Aorta (tissue), 5 donors: ENCODE measurements at places on chromosomes 2 and 18. TPM values are rescaled to one million over a fixed set of nuclear protein-coding genes. Genes with fewer than 3 reads are reported as not detected.

Gene RNU2-63P
- total RNA-seq: not detected

DNA sequence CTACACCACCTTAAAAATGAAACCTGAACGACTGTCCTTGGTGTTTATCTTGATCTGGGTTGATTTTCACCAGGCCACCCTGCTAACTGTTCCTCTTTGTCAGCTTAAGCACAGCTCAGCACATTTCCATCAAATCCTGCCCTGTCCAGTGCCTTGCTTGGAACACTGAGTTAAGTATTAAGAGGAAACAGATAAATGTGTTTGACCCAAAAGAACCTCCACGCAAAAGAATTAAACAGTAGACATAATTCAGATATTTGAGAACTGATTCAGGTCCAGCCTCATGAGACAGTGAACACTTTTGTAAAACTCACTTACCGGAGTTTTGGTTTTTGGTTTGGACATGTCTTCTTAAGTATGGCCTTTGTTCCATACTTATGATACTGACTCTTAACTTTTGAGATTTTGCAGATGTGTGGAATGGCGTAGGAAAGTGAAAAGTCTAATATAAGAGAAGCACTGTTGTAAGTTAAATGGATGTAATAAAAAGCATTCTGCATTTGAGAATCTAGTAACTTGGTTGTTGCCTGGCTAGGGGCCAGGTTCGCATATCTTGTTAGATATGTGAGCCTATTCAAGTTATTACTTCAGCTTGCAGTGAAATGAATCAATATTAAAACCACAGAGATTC is 88.9 kb upstream of the SERPINE2 start:
- H3K27ac ChIP-seq: no peak overlapping the region
- H3K4me1 ChIP-seq: no peaks in the 10 kb centered on the region
- DNase-seq: no peak
- H3K27me3 ChIP-seq: no peaks in the 10 kb centered on the region
- no peak overlapping the region for H3K4me3 ChIP-seq

DNA sequence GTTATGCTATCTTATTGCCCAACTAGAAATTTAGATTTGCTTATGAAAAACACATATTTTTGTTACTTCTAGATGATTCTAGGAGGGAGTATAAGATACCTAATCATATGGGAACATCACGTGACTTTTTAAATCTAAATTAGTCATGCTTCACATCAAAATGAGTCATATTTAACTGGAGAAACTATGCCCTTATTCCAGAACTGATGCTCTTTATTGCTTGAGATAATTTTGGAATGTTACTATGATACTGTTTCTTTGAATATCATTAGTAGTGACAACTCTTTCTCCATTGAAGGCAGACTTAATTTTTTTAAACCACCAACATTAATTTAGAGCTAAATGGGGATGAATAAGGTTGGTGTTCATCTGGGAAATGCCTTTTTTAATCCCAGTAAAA is 19.9 kb upstream of the ELAC1 start:
- no peak overlapping the region for H3K27ac ChIP-seq
- no peak overlapping the region for H3K4me3 ChIP-seq
- no peak for DNase-seq
- no peaks in the 10 kb centered on the region for H3K4me1 ChIP-seq
- H3K27me3 ChIP-seq: no peaks in the 10 kb centered on the region

Gene ZFP36L2
- 231 TPM for total RNA-seq

DNA sequence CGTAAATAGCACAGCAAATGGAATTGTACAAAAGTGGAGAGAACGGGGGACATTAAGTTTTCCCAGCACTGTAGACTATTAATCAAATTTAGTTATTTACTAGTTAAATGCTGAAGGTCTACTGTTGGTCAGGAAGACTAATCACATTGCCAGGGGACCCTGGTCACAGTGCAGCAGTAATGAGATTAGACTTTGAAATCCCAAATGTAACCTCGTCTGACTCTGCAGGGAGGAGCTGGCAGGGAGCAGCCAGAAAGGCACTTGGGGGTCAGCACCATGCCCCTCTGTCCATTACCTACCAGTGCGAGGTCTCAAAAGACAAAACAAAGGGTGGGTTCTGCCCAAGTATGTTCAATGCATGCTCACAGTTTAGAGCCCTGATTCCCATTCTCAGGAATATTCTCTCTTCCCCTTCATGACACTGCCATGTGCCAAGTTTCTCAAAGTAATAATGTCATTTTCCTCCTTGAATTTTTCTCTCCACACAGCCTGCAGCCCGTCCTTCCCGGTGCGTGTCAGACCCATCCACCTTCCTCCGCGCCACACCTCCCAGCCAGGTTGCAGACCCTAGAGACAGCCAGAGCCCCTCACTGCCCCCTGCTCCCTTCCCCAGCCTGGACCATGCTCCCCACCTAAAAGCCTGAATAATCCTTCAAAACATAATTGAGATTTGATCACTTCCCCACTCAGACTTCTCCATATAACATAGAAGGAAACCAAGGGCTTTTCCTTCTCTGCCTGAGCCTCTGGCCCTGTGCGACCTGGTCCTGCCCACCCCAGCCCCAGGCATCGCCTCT is 52.5 kb downstream of the TMEM18 start:
- H3K27ac ChIP-seq: no peak overlapping the region
- no peaks in the 10 kb centered on the region for H3K4me1 ChIP-seq
- no peak for DNase-seq
- no peaks in the 10 kb centered on the region for H3K27me3 ChIP-seq
- no peak overlapping the region for H3K4me3 ChIP-seq

GRCh38 chr2:19864381-19864780 is 37.4 kb downstream of the TTC32 start:
- no peak overlapping the region for H3K27ac ChIP-seq
- H3K4me1 ChIP-seq: no peaks in the 10 kb centered on the region
- DNase-seq: no peak
- H3K4me3 ChIP-seq: no peak overlapping the region

DNA sequence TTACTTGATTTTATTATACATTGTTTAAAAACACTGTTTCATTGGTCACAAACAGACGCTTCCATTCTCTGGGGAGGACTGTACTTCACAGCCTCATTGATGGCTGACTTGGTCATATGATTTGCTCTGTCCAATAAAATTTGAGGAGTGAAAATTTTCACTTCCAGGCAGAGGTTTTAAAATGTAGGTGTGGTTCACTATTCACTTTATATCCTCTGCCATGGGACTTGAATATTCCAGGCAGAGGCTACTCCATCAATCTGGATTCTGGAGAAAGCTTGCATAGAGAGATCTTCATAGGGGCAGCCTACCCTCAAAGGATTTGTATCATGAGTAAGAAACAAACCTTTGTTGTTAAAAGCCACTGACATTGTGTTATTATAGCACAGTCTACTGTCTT is 56.7 kb downstream of the LDAH start:
- H3K27ac ChIP-seq: no peak overlapping the region
- no peaks in the 10 kb centered on the region for H3K4me1 ChIP-seq
- H3K4me3 ChIP-seq: no peak overlapping the region
- no peaks in the 10 kb centered on the region for H3K36me3 ChIP-seq

DNA sequence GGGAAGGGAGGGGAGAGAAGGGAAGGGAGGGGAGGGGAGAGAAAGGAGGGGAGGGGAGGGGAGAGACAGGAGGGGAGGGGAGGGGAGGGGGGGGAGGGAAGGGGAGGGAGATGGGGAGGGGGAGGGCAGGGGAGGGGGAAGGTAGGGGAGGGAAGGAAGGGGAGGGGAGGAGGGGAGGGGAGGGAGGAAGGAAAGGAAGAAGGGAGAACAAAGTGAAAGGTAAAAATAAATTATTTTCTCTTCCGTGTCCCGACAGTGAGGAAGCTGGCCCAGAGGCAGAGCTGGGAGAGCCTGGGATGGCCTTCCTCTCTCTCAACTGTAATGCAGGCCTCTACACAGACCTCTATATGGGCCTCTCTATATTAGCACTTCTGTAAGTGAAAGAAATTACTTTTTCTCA is 53.2 kb downstream of the CD226 start:
- H3K4me1 ChIP-seq: no peaks in the 10 kb centered on the region
- no peaks in the 10 kb centered on the region for H3K27me3 ChIP-seq
- no peak overlapping the region for H3K4me3 ChIP-seq
- DNase-seq: no peak
